Stimulated activated CD4-positive, alpha-beta T cell treated with anti-CD3 and anti-CD28 coated beads, Interleukin-4, amount 100 ng/mL, for 4 hours (primary cell): ENCODE measurements at places on chromosomes 16 and 17.

GRCh38 chr17:46038414-46038813, 39.4 kb downstream of the STH start:
- DNase-seq: no peak

GRCh38 chr17:9192010-9192409, 170.7 kb downstream of the NTN1 start:
- DNase-seq: no peak

DNA sequence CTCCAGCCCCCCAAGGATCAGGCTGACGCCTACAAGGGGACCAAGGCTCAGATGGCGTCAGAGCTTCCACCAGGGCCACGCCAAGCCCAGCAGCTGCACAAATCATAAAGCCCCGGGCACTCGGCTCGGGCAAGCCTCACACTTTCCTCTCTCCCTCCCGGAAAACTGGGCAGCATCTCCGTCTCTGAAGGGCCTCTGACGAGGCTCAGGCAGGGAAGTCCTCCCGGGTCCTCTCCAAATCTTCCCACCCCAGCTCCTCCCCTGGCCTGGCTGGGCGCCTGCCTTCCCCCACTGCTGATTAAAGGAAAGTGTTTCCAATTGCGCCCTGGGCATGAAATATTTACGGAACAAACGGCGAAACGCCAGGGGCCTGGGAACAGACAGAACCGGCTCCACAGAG, 38.5 kb downstream of the PIEZO1 start:
- no peak for DNase-seq

GRCh38 chr16:75566758-75567255, 628 bp downstream of the GABARAPL2 start:
- DNase-seq: no peak

- no peak for DNase-seq
Measured at GRCh38 chr17:79923974-79924638, 84.9 kb upstream of the CBX4 start.

- no peak for DNase-seq
Measured at GRCh38 chr17:59972778-59973177, 8.2 kb upstream of the RNFT1 start.

DNA sequence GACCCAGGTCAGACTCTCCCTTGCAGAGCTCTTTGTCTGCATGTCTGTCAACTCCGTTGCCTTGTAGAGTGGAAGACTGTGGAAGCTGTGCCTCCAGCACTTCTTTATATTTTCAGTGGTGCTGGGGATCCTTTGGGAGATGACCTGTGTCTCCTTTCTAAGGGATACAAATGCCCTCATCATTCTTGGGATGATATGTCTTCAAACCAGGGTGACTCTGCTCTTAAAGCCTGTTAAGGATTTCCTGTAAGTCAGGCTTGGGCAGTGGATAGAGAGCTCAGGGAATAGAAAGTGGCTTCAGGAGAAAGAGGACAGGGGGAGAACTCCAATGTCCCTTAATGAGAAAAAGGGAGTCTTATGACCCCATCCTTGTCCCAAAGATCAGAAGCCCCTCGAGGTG, 1.5 kb downstream of the HOXB3 start:
- no peak for DNase-seq

- no peak for DNase-seq
Measured at GRCh38 chr17:7947651-7948050, 15.6 kb downstream of the CNTROB start.

DNA sequence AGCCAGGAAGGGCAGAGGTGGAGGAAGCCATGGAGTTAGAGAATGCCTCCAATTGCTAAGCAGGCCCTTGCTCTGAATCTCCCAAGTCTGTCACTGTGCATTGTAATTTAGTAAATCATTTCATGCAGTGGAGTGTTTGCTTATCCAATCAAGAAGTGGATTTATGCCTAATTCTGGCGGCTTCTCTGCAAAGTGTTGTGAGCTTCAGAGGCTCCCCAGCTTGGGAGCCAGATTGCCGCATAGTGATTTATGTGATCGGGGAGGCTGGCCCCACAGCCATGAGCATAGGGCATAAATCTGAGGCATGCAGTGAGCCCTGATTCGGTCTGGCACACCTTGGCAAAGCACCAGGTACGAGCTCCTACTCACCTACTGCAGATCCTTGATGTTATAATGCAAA, 520.8 kb downstream of the HS3ST4 start:
- no peak for DNase-seq

GRCh38 chr16:969508-970385, 1.0 kb downstream of the LMF1 start:
- DNase-seq: no peak

DNA sequence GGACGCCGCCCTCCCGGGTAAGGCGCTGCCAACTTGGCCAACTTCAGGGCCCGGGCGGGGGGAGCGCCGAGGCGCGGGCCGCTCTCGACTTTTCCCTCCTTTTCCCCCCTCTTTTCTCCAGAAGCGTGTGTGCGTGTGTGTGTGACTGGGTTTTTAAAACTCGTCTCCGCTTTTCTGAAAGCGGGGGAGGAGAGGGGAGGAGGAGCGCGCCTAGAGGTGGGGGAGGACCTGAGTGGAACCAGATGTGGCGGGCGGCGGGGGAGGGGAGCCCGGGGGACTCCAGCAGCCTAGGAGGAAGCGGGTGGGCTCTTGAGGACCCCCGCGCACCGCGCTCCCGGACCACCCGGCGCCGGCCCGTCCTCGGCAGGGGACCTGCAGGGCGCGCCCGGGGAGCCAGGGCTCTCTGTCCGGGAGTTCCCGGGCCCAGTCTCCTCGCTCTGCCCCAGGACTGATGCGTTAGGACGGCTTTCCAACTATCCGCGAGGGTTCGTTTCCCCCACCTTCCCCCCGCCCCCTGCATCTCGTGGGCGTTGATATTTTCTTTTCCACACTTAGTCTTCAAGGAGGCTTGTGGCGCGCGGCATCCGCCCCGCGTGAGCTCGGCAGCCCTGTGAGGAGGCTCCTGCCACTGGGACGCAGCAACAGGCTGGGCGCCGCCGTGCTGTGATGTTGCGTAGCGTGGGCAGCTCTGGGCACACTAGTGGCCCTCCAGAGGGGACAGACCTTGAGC, 599 bp downstream of the MRC2 start:
- peak; percentile 56 for DNase-seq

DNA sequence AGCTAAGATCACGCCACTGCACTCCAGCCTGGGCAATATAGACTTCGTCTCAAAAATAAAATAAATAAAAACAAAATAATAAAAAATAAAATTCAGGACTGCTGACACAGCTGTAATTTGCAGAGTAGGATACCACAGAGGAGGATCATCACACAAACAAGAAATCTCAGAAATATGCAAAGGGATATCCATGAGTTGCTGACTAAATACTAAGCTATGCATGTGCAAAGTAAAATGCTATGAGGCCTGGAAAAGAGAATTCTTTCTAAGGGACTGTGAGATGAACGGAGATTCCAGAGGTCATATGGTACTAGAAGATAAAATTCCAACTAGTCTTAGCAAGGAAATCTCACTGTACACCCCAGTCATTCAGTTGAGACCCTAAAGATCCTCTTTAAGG, 74.8 kb downstream of the SLC39A11 start:
- DNase-seq: no peak
